ENCODE measurements at places on chromosomes 2 and 18.

GRCh38 chr2:64923385-64923710 lies 65.9 kb upstream of the SLC1A4 start:
- no peak for DNase-seq

- no peak for DNase-seq
Measured at GRCh38 chr2:37711308-37711731, 39.9 kb upstream of the CDC42EP3 start.

DNA sequence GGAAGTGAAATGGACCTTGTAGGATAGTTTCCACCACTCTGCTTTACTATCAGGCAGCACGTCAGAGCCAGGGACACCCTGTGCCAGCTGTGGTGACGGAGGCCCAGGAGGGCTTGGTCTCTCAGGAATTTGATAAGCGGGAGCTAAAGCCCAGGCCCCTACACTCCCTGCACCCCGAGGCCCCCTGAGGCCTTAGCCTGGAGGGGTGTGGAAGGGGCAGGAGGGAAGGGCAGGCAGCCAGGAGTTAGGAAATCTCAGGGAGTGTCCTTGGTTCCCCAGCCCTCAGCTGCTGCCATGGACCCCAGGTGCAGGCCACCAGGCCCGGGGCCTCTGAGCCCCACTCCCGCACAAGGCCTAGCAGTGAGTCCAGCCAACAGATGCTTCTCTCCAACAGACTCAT lies 38.2 kb downstream of the PDIA6 start:
- DNase-seq: peak; percentile 16

- no peak for DNase-seq
Measured at GRCh38 chr2:3450385-3451010, 68.8 kb downstream of the ADI1 start.

GRCh38 chr18:12328179-12328823 lies 20.3 kb downstream of the TUBB6 start:
- no peak for DNase-seq

- peak; percentile 53 for DNase-seq
Measured at GRCh38 chr2:152189622-152190495, 14.3 kb upstream of the STAM2 start.

- no peak for DNase-seq
Measured at GRCh38 chr2:174174741-174175140, 73.6 kb downstream of the OLA1 start.

Data from hindlimb muscle (tissue), 1 donor.